SJCRH30 (cell line): ENCODE measurements at places on chromosomes 11 and 22. TPM values are rescaled to one million over a fixed set of nuclear protein-coding genes. Genes with fewer than 3 reads are reported as not detected.

Gene INSC
- total RNA-seq = not detected in 2 replicates

DNA sequence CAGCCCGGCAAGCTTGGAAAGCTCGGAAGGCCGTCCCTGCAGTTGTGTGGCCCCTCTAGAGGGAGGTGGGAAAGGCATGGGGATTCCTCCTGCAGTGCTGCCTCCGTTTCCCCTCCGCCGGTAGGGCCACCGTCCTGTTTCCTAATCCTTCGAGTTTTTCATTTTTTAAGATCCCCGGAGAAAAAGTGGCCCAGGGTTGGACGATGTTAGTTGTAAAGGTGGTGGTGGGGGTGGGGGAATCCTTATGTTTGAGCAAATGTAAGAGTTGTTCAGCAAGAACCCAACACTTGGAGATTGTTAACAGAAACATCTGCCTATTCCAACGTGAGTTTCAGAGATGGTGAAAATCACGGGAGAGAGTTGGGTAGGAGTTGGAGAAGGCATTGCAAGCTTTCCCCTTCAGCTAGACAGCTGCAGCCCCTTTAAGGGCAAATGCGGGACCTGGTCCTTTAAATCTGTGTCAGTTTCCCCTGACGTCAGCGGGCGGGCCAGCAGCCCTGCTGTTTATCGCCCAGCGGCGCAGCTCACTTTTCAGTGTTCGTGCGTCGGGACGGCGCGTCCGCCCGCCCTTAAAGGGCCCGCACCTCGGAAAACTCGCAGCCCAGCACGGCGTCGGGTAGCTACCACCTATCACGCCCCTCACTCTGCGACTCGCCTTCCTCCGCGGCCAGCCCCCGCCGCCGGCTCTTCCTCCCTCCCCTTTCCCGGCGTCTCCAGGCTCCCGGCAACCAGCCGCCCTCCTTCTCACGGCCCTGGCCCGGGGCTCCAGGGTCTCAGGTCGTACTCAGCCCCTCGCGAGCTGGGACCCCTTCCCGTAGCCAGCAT is at the start of gene SIDT2:
SIDT2 (plus strand) TSS at position 534 of the 825 bp plus-strand sequence. CDS start 521 bp downstream, outside the sequence.
- H3K4me3 ChIP-seq = peak within 1 kb of the TSS; percentile 82
- H3K4me1 ChIP-seq = peaks cover 10% of the 10 kb centered on the region
- DNase-seq = peak; percentile 89
- peak within 1 kb of the TSS; percentile 88 for H3K27ac ChIP-seq
- H3K27me3 ChIP-seq = no peaks in the 10 kb centered on the region

DNA sequence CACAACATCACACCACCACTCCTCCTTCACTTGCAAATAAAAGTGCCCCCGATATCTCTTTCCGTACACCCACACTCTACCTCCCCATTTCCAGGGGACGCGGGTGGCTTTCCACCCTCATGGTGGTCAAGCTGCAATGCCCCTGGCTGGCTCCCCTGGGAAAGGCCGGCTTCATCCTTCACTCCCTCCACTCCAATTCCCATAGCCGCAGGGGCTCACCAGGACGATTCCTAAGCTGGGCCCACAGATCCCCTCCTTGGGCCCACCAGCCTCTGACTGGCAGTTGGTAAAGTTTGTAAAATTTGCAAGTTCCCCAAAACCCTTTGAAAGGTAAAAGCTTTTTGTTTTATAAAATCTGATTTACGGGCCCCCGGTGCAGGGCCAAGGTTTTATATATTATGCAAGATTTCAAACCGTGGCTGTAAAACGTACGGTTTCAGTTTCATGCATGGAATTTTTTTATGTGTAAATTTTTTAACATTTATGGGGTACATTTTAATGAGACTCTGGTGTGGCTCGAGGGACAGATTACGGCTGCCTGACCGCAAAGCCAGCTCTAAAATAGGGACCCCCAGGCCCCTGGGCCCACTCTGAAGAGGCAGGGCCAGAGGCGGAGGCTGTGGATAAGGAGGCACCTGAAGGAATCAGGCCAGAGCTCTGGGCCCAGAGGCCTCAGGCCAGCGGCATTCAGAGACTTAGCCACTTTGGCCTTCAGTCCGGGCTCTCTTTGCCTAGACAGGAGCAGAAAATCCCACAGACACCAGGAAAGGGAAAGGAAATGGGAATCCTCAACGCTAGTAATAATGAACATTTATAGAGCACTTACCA is 106.5 kb downstream of the FEZ1 start:
- H3K36me3 ChIP-seq = no peaks in the 10 kb centered on the region; the same call in 1 of the 2 replicates
- H3K27me3 ChIP-seq = no peaks in the 10 kb centered on the region
- no peak overlapping the region for H3K27ac ChIP-seq
- H3K4me1 ChIP-seq = peaks cover 14% of the 10 kb centered on the region; the same call in 1 of the 2 replicates

DNA sequence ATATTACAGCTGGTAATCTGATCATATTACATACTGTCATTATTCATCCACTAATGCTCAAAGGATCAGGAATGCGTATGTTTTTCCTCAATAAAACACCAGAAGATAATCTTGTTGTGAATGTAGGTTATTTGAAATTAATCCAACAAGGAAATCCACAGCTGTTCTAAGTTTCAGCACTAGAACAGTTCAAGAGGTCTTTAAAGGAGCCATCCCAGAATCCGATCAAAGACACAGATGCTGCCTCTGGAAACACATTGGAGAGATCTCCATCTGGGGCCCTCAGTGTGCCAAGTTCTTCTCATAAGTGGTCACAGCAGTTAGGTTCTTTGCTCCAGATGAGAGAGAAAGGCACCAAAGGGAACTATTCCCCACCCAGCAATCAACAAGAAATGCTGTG is 1955.1 kb upstream of the RAG2 start:
- no peaks in the 10 kb centered on the region for H3K36me3 ChIP-seq
- H3K27ac ChIP-seq = no peak overlapping the region
- no peaks in the 10 kb centered on the region for H3K27me3 ChIP-seq
- DNase-seq = peak; percentile 46
- H3K4me1 ChIP-seq = peaks cover 11% of the 10 kb centered on the region

DNA sequence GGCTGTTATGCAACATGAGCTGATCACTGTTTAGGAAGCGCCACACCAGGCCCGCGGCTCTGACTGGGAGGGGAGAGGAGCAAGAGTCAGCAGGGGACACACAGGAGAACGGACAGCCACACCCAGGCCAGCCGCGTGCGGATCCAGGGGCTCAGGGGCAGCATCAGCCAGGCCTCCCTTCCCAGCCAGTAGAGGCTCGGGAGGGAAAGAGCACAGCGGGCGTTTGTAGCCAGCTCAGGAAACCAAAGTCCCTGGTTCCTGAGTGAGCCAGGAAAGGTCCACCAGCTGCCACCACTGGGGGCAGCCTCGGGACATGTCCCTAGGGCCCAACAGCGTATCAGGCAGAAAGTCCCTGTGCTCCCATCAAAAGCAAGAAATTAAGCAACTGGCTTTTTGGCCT is 71.8 kb upstream of the PITPNB start:
- peaks cover 11% of the 10 kb centered on the region for H3K4me1 ChIP-seq
- peak; percentile 22 for DNase-seq
- no peaks in the 10 kb centered on the region for H3K36me3 ChIP-seq
- H3K4me3 ChIP-seq = no peak overlapping the region
- H3K27me3 ChIP-seq = no peaks in the 10 kb centered on the region

Gene CRYAB
- total RNA-seq = 3.4 and 4.1 TPM in 2 replicates

Gene ANO5
- total RNA-seq = 1.3 and 1.6 TPM in 2 replicates

GRCh38 chr11:26410706-26411366 is 78.9 kb downstream of the ANO3 start:
- DNase-seq = peak; percentile 73
- no peaks in the 10 kb centered on the region for H3K36me3 ChIP-seq
- no peak overlapping the region for H3K4me3 ChIP-seq
- H3K4me1 ChIP-seq = peaks cover 2% of the 10 kb centered on the region; the same call in 1 of the 2 replicates

GRCh38 chr11:32071811-32072210 is 19.1 kb upstream of the RCN1 start:
- H3K27ac ChIP-seq = no peak overlapping the region
- H3K36me3 ChIP-seq = no peaks in the 10 kb centered on the region
- DNase-seq = peak; percentile 54
- peaks cover 25% of the 10 kb centered on the region for H3K4me1 ChIP-seq

GRCh38 chr22:27250886-27251285 is 550.7 kb downstream of the MN1 start:
- no peaks in the 10 kb centered on the region for H3K36me3 ChIP-seq
- H3K27ac ChIP-seq = no peak overlapping the region
- peaks cover 7% of the 10 kb centered on the region; the same call in 1 of the 2 replicates for H3K4me1 ChIP-seq
- no peak for DNase-seq
- H3K4me3 ChIP-seq = no peak overlapping the region

Gene VSTM5
- total RNA-seq = not detected in 2 replicates

Gene MISFA
- 2.1 and 2.5 TPM in 2 replicates for total RNA-seq

DNA sequence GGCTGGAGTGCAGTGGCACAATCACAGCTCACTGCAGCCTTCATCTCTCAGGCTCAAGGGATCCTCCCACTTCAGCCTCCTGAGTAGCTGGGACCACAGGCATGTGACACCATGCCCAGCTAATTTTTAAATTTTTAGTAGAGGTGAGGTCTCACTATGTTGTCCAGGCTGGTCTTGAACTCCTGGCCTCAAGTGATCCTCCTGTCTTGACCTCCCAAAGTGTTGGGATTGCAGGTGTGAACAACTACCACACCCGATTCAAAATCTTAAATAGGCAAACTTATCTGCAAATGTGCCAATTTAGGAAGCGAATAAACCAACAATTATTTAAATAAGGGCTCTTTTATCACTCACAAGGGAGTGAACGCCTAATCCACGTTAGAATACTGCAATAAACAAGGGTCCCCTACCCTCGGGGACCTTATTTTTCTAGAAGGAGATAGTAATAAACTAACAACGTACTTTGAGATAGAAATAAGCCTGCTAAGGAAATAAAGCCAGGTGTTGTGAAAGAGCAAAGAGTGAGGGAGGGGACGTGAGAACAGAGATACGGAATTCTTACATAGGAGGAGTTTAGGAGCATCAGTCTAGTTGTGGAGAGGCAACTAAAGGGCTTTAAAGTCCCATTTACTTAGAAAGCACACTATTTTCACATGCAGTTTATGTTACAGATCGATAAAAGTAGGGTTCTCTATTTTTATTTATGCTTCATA is 3.0 kb upstream of the WEE1 start:
- no peak overlapping the region; the same call in 1 of the 2 replicates for H3K27ac ChIP-seq
- no peak for DNase-seq
- peaks cover 4% of the 10 kb centered on the region for H3K36me3 ChIP-seq
- no peak overlapping the region for H3K4me3 ChIP-seq

Gene DDTL
- total RNA-seq = 3.8 and 4.5 TPM in 2 replicates

Gene C1QTNF5
- total RNA-seq = 0.85 and 2.0 TPM in 2 replicates

- no peak overlapping the region for H3K27ac ChIP-seq
- H3K4me3 ChIP-seq = no peak overlapping the region
- DNase-seq = no peak
- 0 out of 2 replicates have a peak, but pooled peaks cover 2% of the 10 kb centered on the region for H3K36me3 ChIP-seq
These were observed 68.8 kb downstream of the PRDM11 start for GRCh38 chr11:45215098-45215865.

DNA sequence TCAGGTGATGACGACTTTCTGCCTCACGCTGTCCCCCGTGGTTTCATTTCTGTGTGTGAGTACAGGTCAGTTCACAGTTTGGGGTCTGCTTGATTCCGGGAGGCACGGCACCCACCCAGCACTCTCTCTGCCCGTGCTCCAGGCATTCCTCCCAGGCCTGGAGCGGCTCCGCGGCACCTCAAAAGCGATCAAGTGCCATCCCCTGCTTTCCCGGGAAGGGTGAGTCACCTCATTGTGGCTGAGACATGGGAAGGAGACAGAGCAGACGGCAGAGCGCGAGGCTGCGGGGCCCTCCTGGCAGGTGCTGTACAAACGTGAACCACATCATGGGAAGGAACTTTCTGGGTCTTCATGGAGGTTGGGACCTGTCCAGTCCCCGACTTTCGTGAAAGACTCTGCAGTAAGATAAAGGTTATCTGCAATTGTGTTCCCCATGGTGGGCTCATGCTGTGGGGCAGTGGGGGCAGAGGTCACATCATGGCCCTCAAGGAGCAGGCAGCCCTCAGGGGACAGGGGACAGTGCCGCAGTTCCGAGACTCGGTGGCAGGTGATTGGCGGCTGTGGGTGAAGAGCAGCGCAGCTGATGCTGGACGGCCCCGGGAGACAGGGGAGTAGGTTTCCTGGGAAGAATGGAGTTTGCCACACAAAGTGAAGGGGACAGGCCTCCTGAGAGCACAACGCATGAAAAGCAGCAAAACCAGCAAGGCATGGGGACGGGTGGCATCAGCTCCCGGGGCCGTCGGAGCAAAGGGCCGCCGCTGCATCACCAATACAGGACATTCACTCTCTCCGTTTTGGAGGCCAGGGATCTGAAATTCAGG is 65.3 kb downstream of the CELSR1 start:
- H3K27me3 ChIP-seq = peaks cover 6% of the 10 kb centered on the region
- no peaks in the 10 kb centered on the region for H3K4me1 ChIP-seq
- H3K27ac ChIP-seq = no peak overlapping the region
- no peak overlapping the region for H3K4me3 ChIP-seq

GRCh38 chr11:65859812-65860277 is 388 bp upstream of the MUS81 start:
- H3K27ac ChIP-seq = peak overlapping the region; percentile 74
- H3K4me3 ChIP-seq = peak overlapping the region; percentile 96
- peaks cover 30% of the 10 kb centered on the region for H3K36me3 ChIP-seq
- H3K4me1 ChIP-seq = no peaks in the 10 kb centered on the region; the same call in 1 of the 2 replicates
- no peaks in the 10 kb centered on the region for H3K27me3 ChIP-seq
- DNase-seq = no peak

Gene SNX32
- total RNA-seq = 0.04 TPM in 1 of 2 replicates, not detected in the other

Gene HTR3A
- not detected in 2 replicates for total RNA-seq

- H3K36me3 ChIP-seq = no peaks in the 10 kb centered on the region
- no peaks in the 10 kb centered on the region for H3K27me3 ChIP-seq
- peaks cover 10% of the 10 kb centered on the region for H3K4me1 ChIP-seq
- DNase-seq = no peak
- no peak overlapping the region for H3K4me3 ChIP-seq
These were observed 123.8 kb upstream of the SORL1-AS1 start for GRCh38 chr11:121576531-121576930.

Gene SCGB2A2
- not detected in 2 replicates for total RNA-seq

Gene RAB39A
- total RNA-seq = 4.3 and 5.8 TPM in 2 replicates

DNA sequence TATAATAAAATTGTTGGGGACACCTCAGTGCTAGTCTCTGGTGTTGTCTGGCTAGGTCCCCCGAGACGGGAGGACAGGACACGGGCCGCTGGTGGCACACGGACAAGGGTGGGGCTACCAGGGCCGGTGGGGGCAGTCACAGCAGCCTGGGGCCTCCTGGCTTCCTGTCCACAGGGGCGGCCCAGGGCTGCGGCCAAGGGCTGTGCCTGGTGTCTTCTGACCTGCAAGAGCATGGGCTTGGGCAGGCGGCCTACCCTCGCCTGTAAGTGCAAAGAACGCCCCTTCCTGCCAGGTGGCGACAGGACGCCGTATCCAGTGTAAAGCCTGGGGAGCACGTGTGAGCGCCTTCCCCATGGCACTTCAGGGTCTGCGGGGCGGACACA is 3.6 kb downstream of the LRFN4 start:
- no peaks in the 10 kb centered on the region for H3K27me3 ChIP-seq
- H3K36me3 ChIP-seq = peaks cover 2% of the 10 kb centered on the region; the same call in 1 of the 2 replicates
- no peak for DNase-seq
- H3K4me1 ChIP-seq = no peaks in the 10 kb centered on the region; the same call in 1 of the 2 replicates
- H3K27ac ChIP-seq = no peak overlapping the region
- no peak overlapping the region for H3K4me3 ChIP-seq
